NCI-H2171 treated with DMSO at 0.1 percent for 48 hours (cell line): ENCODE measurements at places on chromosomes 7 and 10.

- DNase-seq, result peak; percentile 55
Observed at GRCh38 chr10:45249978-45250693, 65.3 kb downstream of the OR13A1 start.

- no peak for DNase-seq
Observed at GRCh38 chr10:21329995-21330627, 195.4 kb downstream of the SKIDA1 start.

DNA sequence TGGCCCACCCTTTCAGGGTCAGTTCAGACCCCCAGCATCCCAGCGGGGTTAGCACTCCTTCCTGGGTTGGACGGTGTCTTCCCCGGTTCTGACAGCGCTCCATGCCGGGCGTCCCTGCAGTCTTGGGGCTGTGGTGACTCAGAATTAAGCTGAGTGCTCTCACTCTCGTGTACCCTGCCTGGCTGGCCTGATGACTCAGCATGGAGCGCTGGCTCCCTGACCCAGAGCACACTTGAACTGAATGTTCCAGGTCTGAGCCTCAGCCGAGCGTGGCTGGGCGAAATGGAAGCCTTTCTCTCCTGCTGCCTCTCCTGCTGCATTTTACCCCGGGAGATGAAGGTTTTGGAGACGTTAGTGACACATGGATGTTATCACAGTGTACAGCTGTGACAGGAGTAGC lies 7.1 kb downstream of the BAG3 start:
- no peak for DNase-seq

DNA sequence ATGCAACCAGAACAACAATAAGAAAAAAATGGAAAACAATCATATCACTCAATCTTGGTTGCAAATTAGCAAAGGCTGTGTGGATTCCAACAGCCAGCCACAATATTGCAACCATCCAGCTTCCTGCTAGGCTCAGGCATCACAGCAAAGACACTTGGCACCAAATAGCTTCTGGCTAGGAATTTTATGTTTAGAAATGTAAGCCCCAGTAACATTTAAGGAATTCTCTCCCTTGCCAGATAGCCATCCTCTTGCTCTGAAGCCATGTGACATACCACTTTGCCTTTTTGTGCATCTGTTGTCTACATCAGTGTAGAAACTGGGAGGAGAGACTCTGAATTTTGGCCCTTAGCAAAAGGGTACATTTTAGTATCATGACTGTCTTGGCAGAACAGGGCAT lies 22.2 kb downstream of the MKX start:
- no peak for DNase-seq

DNA sequence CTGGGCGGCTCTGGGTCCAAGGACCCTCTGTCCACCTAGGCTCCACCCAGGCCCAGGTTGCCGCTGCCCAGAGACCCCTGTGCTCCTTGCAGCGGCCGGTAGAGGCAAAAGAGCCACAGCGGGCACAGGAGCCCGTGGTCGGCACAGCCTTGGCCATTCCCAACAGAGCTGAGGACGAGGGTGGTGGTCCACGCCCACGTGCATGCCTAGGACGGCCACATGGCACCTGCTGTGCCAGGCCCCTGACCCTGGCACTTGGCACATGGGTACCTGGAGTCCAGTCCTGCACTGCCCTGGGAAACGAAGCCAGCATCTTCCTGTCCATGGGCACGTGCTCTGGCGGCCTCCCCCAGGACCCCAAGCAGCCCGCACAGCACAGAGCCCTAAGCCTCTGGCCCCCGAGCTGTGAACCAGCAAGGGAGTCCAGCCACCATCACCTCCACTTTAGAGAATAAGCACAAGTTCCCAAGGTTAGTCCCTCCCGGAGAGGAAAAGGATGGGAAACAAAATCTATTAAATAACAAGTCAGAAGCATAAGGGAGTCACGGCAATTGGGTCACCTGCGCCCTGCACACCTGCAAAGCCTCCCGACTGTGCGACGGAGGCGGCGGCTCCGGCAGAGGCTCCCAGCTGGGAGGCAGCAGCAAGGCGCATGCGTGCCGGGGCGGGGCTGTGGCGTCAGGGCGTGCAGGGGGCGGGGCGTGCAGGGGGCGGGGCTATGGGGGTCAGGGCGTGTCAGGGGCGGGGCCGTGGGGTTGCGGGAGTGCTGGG lies 59.1 kb downstream of the STK32C start:
- DNase-seq, result no peak

DNA sequence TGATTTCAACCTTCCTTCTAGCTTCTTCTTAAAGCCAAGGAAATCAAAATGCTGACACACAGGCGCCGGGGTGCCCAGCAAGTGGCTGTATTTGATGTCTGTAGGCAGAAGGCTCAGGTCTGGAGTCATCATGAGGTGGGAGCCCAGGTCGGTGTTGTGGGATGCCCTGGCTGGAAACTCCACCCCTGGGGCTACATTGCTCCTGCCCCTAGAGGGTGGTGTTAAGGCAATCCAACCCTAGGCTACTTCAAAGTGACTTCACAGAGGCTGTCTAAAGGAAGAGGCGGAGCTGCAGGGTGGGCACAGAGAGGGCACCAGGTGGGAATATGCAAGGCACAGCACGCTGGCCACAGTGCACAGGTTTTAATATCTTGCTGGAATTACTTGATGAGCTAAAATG lies 200.9 kb downstream of the ADAM12 start:
- no peak for DNase-seq

- DNase-seq, result no peak
Observed at GRCh38 chr7:20216406-20217036, 663 bp downstream of the MACC1 start.

- no peak for DNase-seq
Observed at GRCh38 chr7:2109251-2109872, 123.4 kb downstream of the MAD1L1 start.

GRCh38 chr10:27618906-27619305 lies 114.8 kb downstream of the RAB18 start:
- no peak for DNase-seq

- peak; percentile 85 for DNase-seq
Observed at GRCh38 chr7:140674356-140674800, 1.6 kb downstream of the ADCK2 start.

- no peak for DNase-seq
Observed at GRCh38 chr10:42866115-42866995, 83.8 kb downstream of the BMS1 start.

DNA sequence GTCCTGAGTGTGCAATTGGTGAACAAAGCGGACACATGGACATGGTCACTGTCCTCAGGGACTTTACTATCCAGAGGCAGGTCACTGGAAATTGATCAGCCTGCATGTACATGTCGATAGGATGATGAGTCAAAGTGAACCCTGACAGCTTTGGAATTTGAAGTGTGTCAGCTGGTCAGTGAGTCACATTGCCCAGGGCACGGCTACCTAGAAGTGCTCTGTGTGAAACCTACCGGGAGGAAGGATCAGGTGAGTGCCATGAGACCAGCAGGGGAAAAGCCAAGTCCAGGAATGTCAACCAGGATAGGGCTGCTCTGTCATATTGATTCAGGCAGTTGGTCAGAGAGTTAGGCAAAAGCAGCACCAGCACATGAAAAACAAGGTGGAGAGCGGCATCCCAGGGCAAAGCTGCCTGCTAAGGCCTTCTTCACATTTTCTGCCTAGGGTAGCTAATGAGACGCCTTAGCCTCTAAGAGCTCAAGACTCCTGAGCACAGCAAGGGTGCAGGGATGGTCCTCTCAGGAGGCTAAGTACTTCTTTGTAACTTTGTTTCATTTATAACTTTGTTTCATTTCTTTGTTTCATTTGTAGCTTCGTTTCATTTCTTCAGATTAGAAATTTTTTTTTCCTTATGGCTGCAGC lies 19.4 kb upstream of the PDCD4 start:
- no peak for DNase-seq

- no peak for DNase-seq
Observed at GRCh38 chr10:707456-707855, 18.0 kb upstream of the DIP2C start.
